ENCODE measurements at places on chromosomes 2 and 18.
A peak's percentile ranks its signal among the peaks of the same experiment; 100 is the strongest.

DNA sequence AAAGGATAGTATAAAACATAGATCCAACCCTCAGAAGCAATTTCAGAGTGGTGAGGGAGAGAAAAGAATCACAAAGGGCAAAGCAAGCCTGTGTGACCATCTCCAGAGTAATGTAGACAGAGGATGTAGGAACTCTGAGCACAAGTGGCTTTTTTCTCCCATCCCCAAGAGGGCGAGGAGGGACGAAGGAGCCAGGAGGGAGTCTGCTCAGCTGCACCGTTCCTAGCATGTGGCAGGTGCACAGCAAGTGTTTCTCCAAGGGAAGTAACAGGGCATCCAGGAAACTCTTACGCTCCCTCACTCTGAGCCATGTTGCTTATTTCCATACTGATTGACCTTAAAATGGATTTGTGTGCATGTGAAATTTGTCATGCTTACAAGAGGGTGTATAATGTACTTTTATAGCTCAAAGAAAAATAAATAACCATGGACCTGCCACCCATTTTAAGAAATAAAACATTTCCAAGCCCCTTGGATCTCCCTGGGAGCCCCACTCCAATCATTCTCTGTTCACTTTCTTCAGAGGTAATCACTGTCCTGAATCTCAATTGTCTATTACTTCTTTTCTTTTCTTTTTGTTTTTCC, 37.8 kb upstream of the SEC11C start:
- no peak for DNase-seq

DNA sequence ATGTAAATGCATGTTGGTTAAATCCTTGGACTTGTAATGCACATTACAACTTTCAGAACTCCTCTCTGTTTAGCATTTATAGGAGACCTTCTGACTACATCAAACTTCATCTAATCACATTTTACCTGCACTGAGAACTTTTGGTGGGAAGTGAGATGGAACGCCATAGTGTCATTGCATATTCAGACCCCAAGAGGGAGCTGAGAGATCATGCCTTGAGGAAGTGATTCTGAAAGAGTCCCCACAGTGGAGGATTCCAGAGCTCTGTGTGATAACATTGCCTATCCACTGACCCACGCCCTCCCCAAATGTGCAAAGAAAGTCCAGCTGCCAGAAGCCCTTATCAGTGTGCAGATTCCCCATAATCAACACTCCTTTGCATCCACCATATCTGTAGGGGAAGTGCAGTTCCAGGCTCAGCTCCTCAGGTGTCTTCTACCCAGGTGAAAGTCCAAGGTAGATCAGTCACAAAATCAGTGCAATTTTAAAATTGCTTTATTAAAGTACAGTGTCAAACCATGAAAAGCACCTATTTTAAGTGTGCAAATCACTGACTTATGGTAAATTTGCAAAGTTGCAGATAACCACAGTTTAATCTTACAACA, 212.4 kb downstream of the RPIA start:
- DNase-seq = peak; percentile 40

- DNase-seq = no peak
Measured at GRCh38 chr2:56034258-56034657, 110.7 kb upstream of the EFEMP1 start.

- DNase-seq = no peak
Measured at GRCh38 chr2:211390536-211391188, 834.3 kb downstream of the CPS1 start.

DNA sequence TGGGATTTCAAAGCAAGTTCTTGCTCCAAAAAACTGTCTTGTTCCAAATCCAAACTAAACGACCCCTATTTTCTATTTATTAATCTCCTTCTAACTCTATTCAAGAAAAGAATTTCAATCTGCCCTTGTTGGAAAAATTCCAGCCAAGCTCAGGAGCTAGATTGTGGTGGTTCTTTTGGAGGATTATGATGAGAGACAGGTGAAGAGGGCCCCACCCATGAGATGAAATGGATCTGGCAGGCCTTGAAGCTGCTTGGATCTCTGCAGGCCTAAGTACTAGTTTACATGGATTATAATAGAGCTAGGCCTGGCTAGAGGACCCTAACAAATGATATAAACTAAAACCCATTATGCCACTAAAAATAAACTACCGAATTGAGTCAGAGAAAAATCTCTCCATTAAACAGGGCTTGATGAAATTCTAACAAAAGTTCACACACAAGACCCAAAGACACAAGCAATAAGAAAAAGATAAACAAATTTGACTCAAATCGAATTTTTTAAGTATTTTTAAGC, 101.6 kb downstream of the GFPT1 start:
- no peak for DNase-seq

- DNase-seq = no peak
Measured at GRCh38 chr2:1619556-1619955, 124.8 kb downstream of the PXDN start.

- no peak for DNase-seq
Measured at GRCh38 chr2:165470361-165470760, 863 bp downstream of the CSRNP3 start.

- no peak for DNase-seq
Measured at GRCh38 chr2:111202266-111203040, 81.7 kb downstream of the BCL2L11 start.

DNA sequence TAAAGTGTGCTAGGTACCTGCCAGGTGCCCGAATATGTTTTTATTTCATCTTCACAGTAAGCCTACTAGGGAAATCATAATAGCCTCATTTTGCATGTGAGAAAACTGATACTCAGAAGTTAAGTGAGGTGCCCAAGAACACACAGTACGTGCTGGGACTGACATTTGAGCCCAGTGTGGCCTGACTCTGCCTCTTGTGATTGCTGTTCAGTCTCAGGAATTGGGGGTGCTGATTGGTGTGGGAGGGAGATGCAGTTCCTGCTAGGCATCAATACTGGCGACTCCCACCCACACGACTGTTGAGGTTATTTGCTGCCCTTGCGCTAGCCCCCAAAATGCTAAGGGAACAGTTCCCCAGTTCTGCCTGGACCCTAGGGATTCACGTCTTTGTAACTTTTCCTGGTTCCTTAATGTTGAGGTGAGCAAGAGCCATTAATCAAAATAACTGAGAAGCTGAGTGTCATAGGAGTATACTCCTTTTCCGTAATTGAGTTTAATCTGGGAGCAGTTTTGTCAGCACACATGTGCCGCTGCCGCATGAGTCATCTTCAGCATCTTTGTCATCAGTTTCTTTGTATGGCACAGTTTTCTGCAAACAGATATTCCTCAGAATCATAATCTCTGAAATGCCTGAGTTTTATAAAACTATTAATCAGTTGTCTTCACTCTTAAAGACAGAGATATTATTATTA, 120.7 kb downstream of the NCK2 start:
- DNase-seq = no peak

DNA sequence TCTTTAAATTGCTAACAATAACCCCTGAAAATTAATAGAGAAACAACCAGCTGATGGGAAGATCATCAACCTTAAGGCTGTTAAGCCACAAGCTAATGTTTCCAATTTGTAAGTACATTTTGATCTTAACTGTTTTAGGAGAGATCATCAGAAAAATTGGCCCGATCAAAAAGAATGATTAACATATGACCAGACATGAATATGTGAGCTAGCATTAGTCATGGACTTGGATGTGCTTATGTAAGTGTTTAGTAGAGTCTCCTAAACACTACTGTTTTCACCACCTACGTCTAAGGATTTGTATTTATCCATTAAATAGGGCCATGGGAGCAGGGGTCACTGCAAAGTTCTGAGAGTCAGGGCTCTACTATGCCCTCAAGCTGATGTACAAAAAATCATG, 4.3 kb downstream of the LMAN1 start:
- DNase-seq = no peak

DNA sequence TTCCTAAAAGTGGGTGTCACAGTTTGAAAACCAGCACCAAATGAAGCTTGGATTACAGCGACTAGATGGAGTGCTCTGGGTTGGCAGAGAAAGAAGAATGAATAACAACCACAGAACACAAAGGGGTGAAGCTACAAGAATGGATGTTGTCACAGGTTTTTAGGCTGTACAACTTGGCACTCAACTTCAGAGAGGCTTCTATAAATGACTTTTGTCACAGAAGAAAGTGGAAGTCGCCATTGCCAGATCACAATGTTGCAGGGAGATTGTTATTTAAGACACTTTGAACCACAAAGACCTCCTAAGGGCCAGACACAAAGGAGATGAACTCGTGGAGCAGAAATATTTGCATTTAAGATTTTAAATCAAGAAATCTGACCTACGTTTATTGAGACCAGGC, 354.2 kb downstream of the CDH7 start:
- DNase-seq = no peak

GRCh38 chr2:68135448-68136320, 22.0 kb upstream of the PNO1 start:
- DNase-seq = no peak

DNA sequence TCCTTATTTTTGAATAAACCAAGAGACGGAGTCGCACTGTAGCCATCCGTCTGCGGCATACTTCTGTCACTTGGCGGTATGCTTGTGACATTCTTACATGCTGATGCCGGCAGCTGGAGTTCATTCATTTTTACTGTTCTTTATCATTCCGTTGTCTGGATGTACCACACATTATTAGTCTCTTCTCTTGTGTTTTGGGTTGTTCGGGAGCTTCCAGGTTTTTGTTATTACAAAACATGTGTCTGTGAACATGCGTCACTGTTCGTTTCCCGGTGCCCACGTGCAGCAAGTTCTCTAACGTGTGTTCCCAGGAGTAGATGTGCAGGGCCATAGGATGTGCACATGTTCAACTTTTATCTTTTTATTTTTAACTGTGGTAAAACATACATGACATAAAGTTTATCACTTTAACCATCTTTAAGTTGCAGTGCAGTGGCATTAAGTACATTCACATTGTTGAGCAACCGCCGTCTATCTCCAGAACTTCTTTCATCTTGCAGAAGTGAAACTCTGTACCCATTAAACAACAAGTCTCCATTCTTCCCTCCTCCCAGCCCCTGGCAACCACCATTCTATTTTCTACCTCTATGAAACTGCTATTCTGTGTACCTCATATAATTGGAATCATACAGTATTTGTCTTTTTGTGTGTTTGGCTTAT, 40.1 kb downstream of the MTCL1 start:
- no peak for DNase-seq

DNA sequence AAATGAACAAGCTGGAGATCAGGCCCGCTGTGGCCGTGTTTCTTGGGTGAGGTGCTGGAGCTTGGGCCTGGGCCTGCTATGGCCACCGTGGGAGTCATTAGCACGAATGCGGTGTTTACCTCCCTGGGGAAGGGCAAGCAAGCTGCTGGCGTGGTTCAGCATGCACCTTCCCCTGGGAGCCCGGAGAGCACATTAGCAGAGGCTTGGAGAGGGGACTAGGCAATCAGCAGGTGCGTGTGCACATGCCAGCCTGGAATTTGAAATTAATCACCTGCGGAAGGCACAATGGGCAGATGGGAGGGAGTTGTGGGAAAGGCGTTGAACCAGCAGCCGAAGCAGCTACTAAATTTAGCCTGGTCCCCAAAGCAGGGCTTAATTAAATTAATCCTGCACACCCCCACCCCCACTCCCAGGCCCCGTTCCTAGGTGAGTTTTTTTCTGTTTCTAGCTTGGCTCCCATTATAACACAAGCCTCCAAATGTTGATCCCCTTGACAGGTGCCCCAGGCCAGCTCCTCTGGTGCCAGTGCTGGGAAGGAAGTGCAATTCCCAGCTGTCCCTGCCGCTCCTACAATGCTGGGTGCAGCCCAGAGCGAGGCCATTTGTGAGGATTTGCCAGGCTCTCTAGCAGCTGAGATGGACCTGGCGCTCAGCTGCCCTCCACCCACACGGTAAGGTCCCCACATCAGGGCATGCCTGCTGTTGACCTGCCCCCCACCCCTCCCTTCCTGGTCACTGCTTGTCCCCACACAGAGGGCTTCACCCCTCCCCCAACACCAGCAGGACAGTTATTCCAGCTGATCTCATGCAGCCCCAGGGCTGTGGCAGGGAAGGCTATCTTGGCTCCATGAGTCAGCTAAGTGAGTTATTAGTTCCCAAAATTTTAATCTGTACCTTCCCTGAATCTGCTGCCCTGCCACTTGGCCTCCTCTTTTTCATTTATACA, 115.0 kb downstream of the ZBTB7C start:
- DNase-seq = no peak

DNA sequence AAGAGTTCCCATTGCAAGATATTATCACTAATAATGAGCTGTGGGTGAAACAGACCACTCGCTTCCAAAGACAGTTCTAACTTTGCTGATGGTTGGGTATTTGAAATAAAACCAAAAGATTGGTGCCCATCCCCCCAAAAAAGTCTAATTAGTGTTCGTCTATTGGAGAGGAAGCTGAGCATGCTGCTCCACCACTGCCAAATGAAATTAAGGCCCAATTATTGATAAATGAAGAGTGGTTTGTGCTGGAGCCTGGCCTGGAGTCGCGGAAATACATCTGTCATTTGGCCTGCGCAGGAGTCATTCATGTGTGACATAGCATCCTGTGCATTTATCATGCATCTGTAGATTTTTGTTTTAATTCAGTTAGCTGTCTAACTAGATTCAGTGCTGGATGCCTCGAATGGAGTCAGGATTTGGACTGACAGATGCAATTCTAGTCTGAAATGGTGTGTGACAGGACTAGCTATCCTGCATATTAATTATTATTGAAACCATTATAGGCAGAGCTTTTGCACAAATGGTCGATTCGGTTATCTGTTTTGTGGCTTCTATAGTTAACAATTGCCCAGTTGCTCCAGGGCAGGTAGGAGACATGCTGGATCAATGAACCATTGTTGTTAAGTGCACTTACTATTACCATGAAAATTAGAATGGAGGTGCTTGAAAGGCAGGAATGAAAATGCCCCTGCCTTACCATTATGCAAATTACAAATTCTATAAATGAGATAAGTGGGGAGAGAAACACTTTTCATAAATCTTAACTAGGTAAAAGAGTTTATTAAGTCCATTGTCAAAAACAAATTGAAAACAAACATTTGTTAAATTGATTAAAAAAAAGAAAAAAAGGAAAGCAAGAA, 450.4 kb upstream of the TCF4 start:
- DNase-seq = no peak

DNA sequence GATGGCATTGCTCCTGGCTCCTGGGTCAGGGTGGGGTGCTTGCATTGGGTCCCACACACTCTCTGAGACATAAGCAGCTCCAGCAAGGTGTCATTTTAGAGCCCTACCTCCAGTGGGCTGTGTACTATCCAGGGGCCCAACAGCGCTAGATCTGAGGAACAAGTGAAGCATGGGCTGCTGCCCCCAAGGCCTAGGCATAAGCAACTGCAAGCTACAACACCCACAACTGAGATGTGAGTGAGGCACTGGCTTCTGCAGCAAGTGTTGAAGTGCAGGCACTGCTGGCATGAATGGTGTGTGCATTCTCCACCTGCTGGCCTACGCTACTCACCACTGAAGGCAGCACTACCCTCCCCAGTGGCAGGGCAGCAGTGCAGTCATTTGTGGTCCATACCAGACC, 81.0 kb upstream of the STK39 start:
- DNase-seq = no peak

GRCh38 chr2:100888601-100889000, 68.7 kb downstream of the NPAS2 start:
- DNase-seq = no peak

GRCh38 chr2:213121690-213122089, 29.7 kb downstream of the IKZF2 start:
- DNase-seq = no peak
